ENCODE measurements at places on chromosomes 4 and X. TPM values are rescaled to one million over a fixed set of nuclear protein-coding genes. Genes with fewer than 3 reads are reported as not detected.

The CTAG1A gene
- not detected for total RNA-seq

The NEXMIF gene
- total RNA-seq = 0.50 TPM

- no peak for DNase-seq
Observed at GRCh38 chrX:54093159-54093558, 48.9 kb upstream of the PHF8 start.

The ARHGEF38 gene
- total RNA-seq = not detected

DNA sequence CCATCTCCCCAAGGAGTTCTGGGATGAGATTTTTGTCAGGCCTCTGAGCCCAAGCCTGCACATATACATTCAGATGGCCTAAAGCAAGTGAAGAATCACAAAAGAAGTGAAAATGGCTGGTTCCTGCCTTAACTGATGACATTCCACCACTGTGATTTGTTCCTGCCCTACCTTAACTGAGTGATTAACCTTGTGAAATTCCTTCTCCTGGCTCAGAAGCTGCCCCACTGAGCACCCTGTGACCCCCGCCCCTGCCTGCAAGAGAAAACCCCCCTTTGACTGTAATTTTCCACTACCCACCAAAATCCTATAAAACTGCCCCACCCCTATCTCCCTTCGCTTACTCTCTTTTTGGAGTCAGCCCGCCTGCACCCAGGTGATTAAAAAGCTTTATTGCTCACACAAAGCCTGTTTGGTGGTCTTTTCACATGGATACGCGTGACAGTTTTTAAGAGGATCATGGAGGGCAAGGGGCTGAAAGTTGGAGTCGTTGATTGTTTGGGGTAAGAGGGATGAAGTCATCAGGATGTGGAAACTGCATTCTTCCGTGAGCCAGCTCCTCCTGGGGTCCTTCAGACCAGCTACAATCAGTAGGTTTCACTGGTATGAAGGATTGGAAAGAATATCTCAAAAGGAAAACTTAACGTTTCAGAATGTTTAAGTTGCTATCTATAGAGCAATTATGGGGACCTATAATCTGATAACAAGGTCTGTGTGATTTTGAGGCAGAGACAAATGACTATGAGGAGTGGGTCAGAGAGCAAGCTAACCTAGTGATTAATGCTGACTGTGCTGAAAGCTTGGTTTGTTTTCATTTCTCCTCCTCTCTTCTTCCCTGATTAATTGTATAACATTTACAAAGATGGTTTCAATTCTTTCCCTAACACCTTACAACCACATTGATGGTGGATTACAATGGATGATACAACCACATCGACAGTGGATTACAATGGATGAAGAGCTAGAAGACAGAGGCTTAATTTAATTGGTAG lies 28.6 kb upstream of the MAGEA11 start:
- DNase-seq = no peak

The SPIN4 gene
- 0.31 TPM for total RNA-seq

DNA sequence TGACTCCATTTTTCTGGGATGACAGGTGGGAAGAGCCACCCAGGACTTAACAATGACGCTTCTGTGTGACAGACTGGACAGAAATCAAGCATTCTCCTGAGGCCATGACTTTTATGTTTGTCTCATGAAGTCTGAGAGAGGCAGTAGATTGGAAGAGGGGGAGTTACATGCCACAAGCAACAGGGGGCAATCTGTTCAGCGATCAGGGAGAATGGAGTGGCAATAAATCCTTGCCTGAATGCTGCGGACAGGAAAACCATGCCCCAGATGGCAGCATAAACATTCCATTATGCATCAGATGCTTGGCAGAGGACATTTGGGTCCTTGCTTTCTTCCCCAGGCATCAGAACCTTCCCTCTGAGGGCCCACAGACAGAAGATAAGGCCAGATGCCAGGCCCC lies 312.4 kb upstream of the DIPK2B start:
- DNase-seq = no peak

GRCh38 chr4:57633212-57633859 lies 523.2 kb upstream of the IGFBP7 start:
- no peak for DNase-seq

- DNase-seq = no peak
Observed at GRCh38 chr4:112975567-112976355, 73.7 kb upstream of the ANK2 start.

DNA sequence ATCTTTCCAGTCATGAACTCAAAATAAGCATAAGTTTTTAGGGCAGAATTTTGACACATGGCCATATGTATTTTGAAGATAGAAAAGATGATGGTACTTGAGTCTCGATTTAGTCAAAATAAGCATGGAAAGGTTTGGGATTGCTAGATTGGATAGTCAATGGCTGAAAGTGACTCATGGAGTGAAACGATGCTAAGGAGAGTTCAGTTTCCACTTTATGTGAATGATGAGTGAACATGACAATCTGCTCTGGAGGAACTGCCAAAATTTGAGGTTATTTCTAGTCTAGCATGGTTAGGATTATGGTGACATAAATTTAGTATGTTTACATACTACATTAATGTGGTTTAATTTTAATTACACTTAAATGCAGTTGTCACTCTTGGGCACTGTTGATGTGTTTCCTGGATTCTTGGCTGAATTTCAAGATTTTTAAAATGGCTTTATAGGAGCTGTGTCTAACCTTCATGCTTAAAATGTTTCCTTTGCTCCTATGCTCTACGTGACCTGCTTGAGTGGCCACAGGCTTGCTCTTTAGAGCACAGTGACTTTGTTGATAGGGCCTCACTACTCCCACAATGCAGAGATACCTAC lies 17.1 kb downstream of the DDX3X start:
- DNase-seq = no peak

- no peak for DNase-seq
Observed at GRCh38 chrX:11781734-11782370, 23.8 kb downstream of the MSL3 start.

- DNase-seq = peak; percentile 82
Observed at GRCh38 chr4:7103607-7104365, 35.9 kb upstream of the GRPEL1 start.

- no peak for DNase-seq
Observed at GRCh38 chr4:183082053-183082452, 17.0 kb upstream of the WWC2 start.

- DNase-seq = no peak
Observed at GRCh38 chr4:22019676-22020075, 71.1 kb upstream of the KCNIP4 start.

DNA sequence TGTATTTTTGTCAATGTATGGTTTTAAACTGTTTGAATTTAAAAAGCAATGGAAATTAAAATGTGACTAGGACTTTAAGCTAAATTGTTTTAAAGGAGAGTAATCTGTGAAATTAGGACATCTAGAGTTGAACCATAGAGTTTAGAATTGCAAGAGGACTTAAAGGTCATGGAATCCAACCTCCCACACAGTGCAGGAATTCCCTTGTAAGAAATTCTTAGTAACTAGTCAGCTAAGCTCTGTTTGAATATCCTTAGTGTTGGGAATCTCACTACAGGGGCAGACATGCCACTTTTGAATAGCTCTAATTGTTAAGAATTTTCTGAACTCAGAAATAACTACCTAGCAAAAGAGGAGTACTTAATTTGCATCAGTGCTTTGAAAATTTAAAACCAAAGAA lies 292.9 kb downstream of the IL1RAPL1 start:
- DNase-seq = no peak

DNA sequence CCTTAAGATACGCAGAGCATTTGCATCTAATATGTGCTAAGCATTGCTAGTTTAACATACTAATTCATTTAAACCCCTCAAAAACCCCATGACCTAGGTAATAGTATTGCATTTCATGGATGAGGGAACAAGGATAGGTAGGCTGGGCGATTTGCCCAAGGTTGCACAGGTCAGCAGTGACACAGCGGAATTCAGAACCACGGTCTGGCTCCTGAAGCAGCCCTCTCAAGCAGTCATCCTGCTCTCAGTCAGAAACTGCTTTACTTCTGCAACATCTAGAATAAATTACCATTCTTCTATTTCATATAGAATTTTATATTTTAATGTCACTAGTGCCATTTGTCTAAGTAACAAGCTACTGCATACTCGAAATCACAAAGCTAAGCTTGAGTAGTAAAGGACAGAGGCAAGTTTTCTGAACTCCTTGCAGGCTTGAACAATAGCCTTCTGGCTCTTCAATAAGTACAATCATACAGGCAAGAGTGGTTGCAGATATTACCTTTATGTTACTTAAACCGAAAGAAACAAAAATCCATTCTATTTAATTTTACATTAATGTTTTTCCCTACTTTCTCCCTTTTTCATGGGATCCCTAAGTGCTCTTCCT lies 555 bp upstream of the SPP1 start:
- no peak for DNase-seq

DNA sequence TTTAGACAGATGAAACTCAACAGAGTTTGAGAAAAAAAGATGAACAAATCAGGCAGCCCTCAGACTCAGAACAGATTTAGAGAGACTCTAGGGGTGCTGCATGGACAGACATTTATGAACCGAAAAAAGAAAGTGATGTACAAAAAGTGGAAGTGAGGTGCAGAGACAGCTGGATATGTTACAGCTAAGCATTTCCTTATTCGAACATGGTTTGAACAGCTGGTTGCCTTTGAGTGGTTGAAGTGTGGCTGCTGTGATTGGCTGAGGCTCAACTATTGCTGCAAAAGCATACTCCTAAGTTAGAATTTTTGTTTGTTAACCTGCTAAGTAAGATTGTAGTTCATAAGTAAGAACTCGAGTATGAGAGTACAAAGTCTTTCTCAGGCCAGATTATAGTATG lies 331.5 kb upstream of the PABPC4L start:
- no peak for DNase-seq

GRCh38 chr4:162683659-162684370 lies 482.9 kb downstream of the NAF1 start:
- DNase-seq = no peak

DNA sequence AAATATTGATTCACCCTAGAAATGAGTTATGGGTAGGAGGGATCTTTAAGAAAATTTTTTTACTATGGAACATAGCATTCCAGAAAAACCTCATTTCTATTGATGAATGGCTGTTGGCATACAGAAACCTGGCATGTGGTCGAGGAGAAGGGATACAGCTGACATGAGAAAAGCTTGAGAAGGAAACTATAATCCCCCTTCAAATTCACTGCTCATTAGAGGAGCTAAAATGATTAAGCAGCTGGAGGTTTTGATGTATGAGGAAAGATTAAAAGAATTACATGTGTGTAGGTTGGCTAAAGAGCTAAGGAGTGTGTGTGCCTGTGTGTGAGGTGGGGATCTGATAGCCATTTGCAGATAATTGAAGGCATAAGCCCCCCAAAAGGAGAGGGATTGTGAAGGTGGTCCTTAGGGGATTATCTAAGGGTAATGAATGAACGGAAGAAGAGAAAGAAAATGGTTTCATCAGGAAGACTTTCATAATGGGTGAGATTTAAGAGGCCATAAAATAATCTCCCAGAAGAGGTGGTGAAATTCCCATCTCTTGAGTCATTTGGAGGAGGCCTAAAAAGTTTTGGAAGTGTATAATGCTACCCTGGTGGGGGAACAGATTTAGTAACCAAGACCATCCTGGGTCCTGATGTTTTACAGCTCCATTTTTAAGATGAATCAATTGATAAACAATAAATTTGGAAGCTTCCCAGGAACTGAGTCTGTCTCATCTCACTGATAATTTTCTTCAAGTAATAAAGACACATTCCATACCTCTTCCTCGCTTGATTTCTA lies 272.0 kb upstream of the HAND2 start:
- DNase-seq = no peak

The GLRA2 gene
- total RNA-seq = not detected

DNA sequence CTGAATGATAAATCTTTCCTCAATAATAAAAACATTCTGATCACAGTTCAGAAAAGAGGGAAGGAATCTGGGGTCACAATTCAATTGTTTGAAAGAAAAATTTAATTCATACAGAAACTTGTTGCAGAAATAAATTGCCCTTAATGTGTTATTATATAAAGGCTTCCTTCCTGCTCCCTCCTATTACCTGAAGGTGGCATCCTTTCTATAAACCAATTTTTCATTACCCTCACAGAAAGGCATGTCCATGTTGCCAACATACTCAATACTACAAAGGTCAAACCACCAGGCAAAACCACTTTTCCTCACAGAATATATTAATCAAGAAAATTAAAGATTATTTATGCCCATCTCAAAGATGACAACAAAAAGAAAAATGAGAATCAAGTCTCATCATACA lies 194.3 kb upstream of the CT83 start:
- no peak for DNase-seq

GRCh38 chrX:129599996-129600395 lies 54.8 kb downstream of the APLN start:
- no peak for DNase-seq

The SULT1B1 gene
- total RNA-seq = 0.36 TPM

The STBD1 gene
- total RNA-seq = 32.5 TPM

DNA sequence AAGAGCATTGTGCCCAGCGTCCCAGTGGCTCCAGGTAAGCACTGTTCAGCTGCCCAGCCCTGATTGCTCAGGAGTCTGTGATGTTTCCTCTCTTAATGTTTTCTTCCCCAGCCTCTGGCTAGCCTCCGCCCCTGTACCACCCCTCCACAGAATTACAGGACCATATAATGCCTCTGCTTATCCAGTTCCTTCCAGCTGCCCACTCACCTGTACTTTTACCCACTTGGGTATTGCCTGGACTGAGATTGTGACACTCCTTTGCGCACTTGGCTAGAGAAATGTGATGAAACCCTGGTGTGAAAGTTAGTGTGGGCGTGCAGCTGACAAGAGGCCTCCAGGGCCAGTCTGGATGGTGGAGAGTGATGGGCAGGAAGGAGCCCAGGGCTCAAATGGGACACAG lies at the start of gene AWAT2:
Gene AWAT2 (minus strand): TSS at position 14 of the 400 bp plus-strand sequence. CDS start 6 bp downstream, at position 8.
- DNase-seq = no peak

GRCh38 chr4:11441194-11441556 lies 12.5 kb upstream of the HS3ST1 start:
- DNase-seq = no peak

The SPARCL1 gene
- total RNA-seq = 163 TPM

DNA sequence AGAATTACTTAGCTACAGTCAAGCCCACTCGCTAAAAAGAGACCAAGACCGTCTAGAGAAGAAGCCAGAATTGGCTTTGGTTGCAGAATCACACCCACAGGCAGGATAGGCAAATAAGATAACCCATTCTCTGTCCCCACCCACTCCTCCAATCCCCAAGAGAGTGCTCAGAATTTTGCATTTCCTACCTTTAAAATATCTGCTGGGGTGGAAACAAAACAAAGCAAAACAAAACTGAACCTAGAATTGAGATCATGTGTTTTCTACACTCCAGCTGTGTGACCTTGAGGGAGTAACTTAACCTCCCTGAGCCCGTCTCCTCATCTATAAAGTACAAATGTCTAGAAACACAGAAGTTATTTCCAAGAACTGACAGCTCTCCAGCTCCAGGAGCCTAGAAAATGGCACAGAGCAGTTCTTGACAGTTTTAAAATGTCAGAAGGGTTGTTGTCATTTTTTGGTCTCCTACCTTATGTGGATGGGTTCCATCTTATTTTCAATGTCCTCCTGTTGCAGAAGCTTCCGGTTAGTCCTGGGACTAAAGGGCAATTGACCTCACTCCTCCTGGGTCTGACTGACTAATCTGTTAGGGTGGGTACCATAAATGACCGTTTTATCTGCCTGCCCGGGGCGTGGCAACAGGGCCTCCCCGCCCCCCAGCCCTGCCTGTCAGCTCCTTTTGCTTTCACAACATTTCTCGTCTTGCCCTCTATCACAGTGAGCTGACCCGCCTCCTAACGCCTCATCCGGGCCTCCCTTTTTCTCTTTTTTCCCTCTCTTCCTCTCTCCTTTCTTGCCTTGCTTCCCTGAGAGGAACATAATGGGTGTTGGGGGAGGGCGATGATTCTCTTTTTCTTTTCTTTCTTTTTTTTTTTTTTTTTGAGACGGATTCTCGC lies 114.0 kb downstream of the RBM47 start:
- DNase-seq = no peak

All from heart left ventricle (tissue), 16 donors.